ENCODE measurements at places on chromosomes 13 and 19.

DNA sequence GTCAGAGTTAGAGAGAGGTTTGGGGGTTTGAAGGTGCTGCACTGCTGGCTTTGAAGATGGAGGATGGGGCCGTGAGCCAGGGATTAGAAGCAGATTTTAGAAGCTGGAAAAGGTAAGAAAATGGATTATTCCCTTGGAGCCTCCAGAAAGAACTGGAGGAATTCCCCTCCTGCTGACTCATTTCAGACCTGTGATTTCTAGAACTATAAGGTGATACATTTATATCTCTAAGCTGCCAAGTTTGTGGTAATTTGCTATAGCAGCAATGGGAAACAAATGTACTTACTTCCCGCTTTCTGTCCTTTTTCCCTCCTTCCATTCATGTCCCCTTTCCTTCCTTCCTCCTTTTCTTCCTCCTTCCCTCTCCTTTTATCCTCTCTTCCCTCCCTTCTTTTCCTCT lies 78.5 kb upstream of the PCDH8 start:
- peak; percentile 34 for DNase-seq

- no peak for DNase-seq
Measured at GRCh38 chr13:25783076-25783475, 268.7 kb downstream of the SHISA2 start.

DNA sequence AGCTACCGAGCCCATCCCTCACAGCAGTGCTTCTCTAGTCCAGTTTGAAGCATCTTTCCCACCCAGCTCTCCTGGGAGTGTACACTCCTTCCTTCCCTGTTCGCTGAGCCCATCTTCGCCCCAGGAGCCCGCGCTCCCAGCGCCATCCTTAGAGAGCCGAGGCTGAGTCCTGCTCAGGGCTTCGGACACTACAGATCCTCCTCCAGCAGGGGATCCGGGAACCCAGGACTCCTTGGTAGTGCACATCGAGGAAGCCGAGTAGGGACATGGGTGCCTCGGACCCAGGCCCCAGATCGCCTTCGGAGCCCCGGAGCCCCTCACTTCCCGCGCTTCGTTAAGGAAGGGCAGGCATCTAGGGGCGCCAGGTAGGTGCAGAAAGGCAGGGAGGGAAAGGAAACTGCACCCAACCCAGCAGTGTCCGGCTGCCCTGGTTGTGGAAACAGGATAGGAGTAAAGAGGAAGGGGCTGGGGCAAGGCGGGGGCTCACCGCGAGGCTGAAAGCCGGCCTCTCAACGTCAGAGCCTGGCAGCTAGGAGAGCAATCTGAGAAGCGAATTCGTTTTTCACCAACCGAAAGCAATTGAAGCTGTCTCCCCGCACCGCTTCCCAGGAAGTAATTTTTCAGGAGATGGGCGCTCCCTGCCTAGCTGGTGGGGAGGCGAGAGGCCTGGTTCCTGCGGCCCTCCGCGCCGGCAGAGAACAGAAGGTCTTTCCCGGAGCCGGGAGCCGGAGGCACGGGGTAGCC lies 1.0 kb downstream of the PDX1 start:
- peak; percentile 31 for DNase-seq

DNA sequence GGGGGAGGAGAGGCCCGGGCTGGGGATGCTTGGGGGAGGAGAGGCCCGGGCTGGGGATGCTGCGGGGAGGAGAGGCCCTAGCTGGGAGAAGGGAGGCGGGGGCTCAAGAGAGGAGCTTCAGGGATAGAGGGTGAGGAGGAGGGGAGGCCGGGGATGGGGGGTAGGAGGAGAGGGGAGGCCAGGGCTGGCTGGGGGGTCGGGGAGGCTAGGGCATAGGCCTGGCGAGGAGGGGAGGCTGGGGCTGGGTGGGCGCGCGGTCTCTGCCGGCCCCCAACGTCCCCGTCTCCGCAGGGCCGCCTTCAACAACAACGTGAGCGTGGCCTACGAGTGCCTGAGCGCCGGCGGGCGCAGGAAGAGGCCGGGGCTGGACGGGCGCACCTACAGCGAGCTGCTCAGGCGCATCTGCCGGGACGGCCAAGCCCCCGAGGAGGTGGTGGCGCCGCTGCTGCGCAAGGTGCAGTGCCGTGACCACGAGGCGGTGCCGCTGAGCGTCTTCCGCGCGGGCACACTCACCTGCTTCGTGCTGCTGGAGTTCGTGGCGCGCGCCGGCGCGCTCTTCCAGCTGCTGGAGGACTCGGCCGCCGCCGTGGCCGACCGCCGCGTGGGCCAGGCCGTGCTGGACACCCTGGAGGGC lies 11.4 kb downstream of the TPGS1 start:
- no peak for DNase-seq

DNA sequence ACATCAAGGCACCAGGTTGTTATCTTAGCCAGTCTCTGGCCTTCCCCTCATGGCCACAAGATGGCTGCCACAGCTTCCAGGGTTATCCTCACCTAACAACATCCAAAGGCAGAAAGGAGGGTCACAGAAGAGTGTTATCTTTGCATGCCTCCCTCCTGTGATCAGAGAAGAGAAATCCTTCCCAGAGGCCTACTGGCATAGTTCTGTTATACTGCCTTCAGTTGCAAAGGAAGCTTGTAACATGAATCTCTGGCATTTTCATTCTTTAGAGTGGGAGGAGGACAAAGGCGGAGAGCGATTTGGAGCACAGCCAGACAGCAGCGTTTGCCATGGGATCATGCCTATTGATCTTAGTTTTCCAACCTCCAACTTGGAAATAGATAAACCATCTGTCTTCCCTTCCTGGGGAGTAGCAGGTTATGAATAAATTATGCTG lies 135.7 kb downstream of the DNAJC15 start:
- no peak for DNase-seq

- peak; percentile 51 for DNase-seq
Measured at GRCh38 chr19:45446295-45446694, 21.5 kb upstream of the FOSB start.

DNA sequence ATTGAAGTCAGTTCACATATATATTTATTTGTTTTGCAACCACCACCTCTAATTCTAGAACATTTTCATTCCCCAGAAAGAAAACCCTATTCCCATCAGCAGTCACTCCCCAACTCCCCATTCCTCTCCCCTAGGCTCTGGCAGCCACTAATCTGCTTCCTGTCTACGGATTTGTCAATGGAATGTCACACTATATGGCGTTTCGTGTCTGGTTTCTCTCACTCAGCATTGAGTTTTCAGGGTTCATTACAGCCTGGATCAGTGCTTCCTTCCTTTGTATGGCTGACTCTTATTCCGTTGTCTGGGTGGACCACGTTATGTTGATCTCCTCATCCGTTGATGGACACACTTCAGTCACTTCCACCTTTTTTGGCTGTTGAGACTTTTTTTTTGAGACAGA lies 9.3 kb downstream of the COLGALT1 start:
- no peak for DNase-seq

DNA sequence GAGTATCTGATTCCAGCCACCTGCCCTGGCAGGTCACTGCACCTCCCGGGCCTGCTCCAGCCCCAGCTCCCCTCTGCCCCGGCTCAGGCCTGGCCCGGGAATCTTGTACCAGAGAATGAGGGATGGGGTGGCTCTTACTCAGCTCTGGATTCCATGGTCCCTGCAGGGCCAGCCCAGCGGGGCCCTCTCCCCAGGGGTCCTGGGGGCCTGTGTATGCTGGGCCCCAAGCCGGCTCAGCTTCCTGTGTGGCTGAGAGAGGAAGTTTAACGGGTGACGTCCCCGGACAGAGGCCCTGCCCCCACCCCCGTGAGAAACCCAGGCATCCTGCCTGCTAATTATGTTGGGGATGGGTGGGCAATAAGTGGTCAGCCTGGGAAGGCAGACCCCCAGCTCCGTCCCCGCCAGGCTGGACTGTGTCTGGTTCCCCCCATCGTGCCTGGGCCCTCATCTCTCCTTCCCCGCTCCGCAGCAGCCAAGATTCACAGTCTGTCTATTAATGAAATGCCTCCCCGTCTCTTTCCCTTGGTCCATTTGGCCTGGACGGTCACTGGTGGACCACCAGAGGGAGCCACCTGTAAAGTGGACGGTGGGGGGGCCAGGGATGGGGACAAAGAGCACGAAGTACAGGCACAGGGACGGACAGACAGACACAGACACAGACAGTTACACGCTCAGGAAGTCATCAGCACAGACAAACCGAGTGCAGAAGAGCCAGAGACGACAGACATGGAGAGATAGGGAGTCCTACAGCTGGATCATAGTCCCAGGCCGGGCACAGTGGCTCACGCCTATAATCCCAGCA lies at the start of gene DENND1C:
Gene DENND1C, minus strand, starts transcription at position 247 of the 802 bp plus-strand sequence. Its CDS starts 92 bp downstream, at position 155.
- DNase-seq: peak; percentile 19

GRCh38 chr13:43348397-43348796 lies 325.0 kb downstream of the DNAJC15 start:
- DNase-seq: peak; percentile 73

DNA sequence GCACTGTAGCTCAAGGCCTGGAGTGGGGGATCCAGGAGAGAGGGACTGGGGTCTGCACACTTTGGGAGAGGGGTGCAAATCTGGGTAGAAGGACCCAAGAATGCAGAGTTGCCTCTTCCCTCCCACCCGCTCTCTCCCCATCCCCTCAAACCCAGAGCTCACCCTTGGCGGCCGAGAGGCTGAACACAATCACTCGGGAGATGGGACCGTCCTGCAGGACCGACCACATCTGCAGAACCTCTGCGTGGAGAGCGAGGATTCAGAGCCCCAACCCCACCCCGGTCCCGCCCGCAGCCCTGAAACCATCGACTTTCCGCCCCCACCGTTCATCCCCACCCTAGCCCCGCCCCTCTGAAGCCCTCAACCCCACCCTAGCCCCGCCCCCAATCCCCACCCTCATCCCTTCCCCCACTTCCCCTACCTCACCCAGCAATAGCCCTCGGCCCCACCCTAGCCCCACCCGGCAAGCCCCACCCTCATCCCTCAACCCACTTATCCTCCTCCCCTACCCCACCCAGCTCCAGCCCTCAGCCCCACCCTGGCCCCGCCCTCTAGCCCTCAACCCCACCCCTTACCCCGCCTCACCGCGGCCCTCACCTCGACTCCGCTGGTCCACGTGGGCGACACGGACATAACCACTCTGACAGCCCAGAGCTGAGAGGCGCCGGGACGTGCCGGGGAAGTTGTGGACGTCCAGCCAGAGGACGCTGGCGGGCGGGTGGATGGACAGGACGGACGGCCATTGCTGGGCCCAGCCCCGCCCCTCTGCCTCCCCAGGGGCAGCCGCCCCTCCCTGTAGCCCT lies 4.1 kb downstream of the KPTN start:
- no peak for DNase-seq

- DNase-seq: no peak
Measured at GRCh38 chr13:28401303-28402056, 93.4 kb downstream of the FLT1 start.

DNA sequence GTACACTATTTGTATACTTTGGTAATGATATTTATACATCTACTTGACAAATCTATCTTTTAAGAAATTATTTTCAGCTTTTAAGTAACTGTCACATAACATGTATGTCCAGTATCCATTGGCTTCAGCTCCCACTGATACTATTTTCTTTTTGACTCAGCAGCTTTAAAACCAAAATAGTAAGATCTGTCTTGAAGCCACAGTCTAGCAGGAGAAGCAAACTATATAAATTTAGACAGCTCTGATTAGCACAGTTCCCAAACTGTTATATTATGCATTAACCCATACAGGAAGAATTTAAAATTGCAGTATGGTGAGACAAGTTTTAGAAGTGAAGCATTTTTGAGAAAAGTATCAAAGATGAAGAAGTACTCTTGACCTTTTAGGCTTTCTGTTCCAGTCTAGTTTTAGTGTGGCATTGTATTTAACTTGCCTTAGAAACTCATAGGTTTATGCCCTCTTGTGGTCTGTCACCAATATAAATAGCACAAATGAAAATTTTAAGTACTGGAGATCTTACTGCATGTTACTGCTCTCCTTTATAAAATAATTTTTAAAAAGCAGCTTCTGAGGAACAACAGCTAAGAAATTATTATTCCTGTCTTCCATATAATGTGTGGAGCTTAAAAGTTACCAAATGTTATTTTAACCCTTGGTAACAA lies 24.7 kb downstream of the URI1 start:
- no peak for DNase-seq

DNA sequence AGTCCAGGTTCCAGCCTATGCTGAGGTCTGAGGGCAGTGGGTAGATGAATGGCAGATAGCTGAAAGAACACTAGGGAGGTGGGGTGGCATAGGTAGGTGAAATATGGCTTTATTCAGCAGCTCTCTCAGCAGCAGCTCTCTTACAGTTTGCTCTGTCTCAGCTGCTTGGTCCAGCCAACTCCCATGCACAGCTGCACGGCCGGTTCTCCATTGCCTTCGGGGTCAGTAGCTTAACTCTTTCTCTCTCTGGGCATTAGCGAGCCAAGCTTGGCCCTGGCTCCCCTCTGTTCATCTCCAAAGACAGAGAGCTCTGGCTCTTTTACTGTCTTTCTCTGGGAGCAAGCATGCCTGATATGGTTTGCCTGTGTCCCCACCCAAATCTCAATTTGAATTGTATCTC lies 151.9 kb downstream of the MYO16 start:
- DNase-seq: no peak

GRCh38 chr13:97753942-97754670 lies 199.4 kb upstream of the IPO5 start:
- no peak for DNase-seq

DNA sequence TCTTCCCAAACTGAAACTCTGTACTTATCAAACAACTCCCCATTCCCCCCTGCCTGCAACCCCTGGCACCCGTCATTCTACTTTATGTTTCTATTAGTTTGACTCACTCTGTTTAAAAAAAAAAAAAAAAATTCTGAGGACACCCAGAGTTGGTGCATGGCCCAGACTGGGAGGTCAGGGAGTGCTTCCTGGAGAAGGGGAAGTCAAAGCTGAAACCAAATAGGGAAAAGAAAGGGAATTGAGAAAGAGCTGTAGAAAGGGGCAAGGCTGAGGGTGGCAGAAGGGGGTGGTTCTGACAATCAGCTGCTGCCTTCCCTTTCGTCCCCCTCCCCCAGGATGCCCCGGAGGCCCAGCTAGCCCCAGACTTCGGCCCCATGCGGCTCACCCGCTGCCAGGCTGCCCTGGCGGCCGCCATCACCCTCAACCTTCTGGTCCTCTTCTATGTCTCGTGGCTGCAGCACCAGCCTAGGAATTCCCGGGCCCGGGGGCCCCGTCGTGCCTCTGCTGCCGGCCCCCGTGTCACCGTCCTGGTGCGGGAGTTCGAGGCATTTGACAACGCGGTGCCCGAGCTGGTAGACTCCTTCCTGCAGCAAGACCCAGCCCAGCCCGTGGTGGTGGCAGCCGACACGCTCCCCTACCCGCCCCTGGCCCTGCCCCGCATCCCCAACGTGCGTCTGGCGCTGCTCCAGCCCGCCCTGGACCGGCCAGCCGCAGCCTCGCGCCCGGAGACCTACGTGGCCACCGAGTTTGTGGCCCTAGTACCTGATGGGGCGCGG lies 9.0 kb upstream of the STRN4 start:
- DNase-seq: no peak
